ENCODE measurements at places on chromosomes 1 and 21.

DNA sequence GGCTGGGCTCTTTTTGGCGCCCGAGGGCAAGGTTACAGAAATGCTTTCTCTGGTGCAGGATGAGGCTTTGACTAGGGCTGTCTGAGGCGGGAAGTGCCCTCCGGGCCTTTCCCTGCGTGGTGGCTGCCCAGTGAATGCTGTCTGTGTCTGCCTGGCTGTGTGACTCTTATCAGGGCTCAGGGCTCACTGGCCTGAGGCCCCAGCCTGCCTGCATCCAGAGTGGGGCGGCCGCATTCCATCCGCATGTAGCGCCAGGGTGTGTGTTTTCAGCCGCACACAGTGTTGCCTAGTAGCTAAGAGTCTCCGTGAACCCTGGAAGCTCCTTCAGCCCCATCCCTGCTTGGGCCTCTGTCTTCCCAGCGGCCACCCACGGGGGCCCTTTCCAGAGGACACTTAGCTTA, 59.1 kb downstream of the FAAP20 start:
- DNase-seq = no peak

DNA sequence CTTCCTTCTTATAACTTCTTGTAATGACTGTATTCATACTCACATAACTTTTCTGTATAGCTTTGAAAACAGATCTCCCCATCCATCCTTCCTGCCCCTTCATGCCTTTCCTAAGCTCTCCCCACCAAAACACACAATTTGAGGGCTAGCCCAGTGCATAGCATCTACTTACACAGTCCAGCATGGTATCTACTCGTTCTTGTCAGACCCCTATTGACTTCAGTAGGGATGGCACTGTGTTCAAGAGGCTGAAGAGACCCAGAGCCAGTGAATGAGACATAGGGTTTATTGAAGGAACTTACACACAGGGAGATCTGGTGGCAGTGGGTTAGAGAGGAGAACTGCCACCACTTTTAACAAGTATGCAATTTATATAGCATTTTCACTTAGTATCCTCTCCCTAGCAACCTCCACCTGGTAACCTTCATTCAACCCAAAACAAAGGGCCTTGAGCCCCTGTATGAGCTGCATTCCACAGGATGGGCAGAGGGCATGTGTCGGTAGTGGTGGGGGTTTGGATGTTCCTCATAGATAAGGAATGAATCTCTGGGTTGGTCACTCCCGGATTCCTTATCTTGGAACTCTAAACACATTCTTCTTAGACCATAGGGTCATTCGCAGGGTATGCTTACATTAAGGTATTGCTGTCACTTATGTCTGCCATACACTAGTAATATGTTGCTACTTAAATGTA, 64.9 kb upstream of the GNG12 start:
- no peak for DNase-seq

DNA sequence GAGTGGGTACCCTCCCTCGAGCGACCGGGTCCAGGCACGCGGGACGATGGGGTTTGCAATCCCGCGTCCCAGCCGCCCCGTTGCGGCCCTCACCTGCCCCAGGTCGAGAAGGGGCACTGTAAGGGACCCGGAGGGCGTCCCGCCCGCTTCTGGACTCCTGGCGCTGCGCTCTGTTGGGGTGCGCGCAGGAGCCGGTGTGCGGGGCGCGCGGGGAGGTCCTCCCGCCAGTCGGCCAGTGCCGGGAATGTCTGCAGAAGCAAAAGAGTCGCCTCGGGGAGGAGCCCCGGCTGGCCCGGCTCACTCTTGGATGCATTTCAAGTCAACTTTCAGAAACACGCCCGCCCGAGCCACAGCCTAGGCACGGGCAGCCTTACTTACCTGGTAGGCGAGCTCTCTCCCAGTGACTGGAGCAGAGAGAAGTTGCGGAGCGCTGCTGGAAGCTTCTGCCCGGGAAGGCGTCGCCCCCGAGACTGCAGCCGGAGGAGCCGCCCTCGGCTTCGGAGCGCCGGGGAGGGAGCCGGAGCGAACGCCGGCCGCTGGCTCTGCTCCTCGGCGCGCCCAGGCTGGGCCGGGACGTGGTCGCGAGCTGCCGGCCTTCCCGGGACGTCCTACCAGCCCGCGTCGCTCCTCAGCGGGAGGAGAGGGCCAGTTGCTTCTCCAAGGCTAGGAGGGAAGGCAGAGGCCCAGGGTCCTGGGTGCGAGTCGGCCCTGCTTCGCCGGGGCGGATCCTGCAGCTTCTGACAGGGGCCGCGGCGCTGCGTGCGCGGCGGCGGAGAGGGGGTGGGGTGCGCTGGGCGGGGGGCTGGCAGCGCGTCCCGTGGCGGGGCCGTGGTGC, at the start of gene LMX1A:
Gene LMX1A (minus strand): TSS at position 739 of the 835 bp plus-strand sequence. CDS start 1,156 bp downstream, outside the sequence.
- no peak for DNase-seq

DNA sequence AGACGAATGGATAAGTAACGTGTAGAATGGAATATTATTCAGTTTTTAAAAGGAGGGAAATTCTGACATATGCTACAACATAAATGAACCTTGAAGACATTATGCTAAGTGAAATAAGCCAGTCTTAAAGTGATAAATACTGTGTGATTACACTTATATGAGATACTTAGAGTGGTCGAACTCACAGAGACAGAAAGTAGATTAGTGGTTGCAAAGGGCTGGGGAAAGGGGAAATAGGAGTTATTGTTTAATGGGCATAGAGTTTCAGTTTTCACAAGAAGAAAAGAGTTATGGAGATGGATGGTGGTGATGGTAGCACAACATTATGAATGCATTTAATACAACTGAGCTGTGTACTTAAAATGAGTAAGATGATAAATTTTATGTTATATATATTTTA, 14.7 kb upstream of the AHCYL1 start:
- no peak for DNase-seq

DNA sequence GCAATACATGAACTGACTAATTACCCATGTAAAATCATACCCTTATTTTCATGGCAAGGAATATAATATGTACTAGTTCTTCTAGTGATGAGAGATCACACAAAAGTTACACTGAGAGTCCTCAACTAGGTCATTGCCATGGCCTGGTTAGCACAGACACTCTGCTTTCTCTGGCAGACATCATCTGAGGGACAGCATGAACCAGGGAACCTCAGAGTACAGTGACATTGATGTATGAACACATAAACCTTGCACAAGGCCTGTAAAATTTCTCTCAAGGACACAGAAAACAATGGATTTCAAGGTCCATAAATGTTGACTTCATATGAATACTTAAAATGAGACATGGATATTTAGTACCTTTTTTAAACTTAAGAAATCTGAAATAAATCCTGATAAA, 108.8 kb upstream of the MAGI3 start:
- no peak for DNase-seq

- no peak for DNase-seq
Measured at GRCh38 chr1:155106862-155107261, 20.8 kb upstream of the EFNA1 start.

DNA sequence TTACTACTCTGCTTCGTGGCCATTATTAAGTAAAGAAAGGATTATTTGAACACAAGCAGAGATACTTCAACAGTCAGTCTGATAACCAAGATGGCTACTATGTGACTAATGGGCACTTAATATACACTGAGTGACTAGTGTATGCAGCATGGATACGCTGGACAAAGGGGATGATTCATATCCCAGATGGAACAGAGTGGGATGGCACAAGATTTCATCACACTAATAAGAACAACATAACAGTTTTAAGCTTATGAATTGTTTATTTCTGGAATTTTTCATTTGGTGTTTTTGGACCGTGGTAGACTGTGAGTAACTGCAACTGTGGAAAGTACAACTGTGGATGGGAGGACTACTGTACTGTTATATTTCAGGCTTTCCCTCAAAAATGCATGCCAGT, 9.4 kb downstream of the ZCCHC17 start:
- no peak for DNase-seq

DNA sequence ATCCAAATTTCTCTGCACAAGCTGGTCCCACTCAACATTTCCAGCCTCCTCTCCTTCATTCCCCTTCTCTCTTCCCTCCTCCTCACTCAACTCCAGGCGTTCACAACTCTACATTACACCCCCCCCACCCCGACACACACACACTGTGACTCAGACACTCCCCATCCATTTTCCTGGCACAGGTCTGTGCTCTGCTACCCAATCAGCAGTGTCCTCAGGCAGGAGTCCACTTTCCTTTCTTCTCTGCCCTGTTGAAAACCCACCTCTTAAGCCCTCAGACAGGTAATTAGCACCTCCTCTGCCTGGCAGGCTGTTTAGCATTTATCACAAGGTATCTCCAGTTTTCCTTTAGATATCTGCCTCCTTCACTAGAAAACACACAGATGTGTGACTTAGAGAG, 8.8 kb upstream of the LMX1A start:
- no peak for DNase-seq

GRCh38 chr1:147267711-147268110, 25.2 kb downstream of the CHD1L start:
- no peak for DNase-seq
